ENCODE measurements at places on chromosomes 2 and 18.

GRCh38 chr2:5227062-5227699, 465.0 kb upstream of the SOX11 start:
- no peak for DNase-seq

- no peak for DNase-seq
These were observed 167.2 kb downstream of the HDAC4 start for GRCh38 chr2:239233576-239233975.

DNA sequence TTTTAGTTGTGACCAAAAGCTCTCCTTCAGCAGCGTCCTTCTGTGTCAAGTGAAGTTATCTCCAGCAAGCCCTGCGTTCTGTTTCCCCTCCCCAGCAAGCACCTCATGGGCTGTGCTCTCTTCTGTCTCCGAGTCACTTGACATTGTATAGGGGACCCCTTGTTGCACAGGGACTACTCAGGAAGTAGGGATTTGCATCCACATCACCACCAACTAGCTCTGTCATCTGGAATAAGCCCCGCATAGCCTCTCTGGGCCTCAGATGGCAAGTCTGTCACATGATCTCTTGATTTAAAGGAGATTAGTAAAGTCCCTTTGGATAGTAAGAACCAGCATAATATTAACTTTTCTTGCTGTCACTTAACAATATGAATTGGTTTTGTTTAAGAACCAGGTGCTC, 32.0 kb upstream of the STPG4 start:
- no peak for DNase-seq

- DNase-seq, result no peak
These were observed 127.8 kb downstream of the TRIM43 start for GRCh38 chr2:95719473-95720060.

GRCh38 chr2:120428748-120429147, 82.8 kb downstream of the INHBB start:
- DNase-seq, result no peak

GRCh38 chr2:204156456-204156855, 219.9 kb downstream of the ICOS start:
- no peak for DNase-seq

DNA sequence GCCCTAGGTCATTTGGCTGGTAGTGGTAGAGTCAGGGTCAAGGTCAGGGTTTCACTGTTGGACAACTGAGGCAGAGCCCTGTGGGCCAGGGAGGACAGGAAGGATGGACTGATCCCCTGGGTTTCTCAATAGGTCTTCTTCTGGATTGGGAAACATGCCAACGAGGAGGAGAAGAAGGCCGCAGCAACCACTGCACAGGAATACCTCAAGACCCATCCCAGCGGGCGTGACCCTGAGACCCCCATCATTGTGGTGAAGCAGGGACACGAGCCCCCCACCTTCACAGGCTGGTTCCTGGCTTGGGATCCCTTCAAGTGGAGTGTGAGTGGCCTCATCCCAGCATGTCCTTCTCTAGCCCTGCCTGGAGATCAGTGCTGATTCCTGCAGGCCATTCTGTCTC, 18.1 kb downstream of the VIL1 start:
- no peak for DNase-seq

DNA sequence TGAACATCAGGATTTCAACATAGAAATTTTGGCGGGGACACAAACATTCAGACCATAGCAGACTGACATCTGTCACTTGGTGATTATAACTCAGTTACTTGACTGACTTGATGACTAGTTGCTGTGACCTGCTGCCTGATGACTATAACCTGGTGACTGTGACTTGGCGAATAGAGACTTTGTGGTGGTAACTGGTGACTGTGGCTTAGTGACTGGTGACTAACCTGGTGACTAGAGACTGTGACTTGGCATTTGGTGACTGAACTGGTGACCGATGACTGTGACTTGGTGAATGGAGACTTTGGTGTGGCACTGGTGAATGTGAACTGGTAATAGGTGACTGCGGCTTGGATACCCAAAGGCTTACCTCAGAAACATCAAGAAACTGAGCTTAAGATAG, 563.1 kb upstream of the FAM98A start:
- no peak for DNase-seq

DNA sequence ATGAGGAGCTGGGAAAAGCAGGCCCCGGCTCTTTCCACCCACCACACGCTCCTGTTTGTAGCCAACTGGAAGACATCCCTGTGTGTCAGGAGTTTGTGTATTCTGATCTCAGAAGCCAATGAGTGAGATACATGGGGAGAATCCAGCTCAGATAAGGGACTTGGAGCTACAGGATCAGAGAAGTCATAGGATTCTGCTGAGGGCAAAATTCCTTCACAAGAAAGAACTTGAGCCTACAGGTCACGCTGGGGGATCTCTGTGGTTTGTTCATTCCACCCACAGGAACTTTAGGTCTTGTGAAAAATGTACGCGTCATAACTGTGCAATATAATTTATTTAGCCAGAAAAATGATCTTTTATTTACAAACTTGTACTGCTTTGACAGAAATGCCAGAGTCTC, 80.1 kb upstream of the SMIM21 start:
- DNase-seq, result no peak

DNA sequence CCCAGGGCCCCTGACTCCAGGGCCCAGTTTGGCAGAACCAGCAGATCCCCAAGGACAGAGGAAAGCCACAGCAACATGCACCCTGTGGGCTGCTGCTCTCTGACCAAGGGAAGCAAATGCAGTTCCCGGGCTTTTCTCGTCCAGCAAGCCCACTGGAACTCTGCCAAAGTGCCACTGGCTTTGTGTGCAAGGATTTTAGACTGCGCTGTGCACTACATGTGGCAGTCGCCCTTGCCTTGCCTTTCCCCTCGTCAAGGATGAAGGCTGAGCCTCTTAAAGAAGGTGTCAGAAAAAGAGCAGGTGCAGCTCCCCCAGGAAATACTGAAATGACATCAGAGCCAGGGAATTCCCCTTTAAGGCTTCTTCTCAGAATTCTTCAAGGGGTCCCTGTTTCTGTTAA, 199.2 kb downstream of the TFCP2L1 start:
- no peak for DNase-seq

DNA sequence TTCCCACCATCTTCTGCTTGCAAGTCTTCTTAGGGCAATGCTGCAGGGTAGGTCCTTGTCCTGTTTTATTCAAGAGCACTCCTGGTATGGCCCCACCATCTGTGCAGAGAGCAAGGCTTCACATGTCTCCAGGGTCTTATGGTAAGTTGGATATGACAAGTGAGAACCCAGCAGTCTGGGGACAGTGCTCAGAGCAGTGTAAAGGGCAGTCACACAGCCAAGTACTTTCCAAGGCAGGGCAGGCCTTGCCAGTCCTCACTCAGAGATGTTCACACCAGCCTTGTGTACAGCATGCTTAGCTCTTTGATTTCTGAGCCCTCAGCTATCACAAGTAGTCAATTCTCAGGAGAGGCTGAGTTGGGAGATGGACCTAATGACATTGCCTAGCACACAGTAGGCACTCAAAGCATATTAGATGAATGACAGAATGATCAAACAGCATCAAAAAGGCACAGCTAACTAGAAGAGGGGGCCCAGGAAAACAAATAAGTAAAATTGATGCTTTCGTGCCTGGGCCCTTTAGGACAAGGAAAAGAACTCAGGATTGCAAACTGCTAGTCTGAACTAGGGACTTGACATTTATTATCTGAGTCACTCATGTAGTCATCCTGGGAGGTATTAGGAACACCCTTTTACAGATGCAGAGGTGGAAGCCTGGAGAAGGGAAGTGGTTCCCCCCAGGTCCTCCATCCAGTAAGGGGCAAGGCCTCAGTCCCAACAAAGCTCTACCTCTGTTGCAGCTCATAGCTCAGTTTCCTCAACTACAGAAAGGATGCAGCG, 86.7 kb upstream of the CTAGE1 start:
- no peak for DNase-seq

- DNase-seq, result no peak
These were observed 12.0 kb upstream of the ATP6V1C2 start for GRCh38 chr2:10709290-10709939.

GRCh38 chr2:233185963-233186362, 65.5 kb upstream of the ATG16L1 start:
- DNase-seq, result no peak

DNA sequence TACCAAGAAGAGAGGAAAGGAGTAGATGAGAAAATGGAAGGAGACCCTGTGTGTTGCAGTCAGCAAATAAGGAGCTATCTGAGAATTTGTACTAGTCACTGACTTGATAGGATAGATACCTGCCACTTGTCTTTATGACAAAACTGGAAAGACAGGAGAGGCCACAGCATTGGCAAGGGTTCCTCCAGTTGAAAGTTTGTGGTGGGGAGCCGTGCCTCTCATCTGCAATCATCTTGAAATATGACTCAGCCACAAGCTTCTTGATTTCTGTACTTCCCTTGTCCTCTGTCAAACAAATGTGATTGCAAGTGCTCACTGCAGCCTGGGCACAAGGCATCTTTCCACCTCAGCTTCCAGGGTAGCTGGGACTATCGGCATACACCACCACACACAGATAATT, 99.1 kb downstream of the GREB1L start:
- no peak for DNase-seq

- no peak for DNase-seq
These were observed 171.8 kb upstream of the KLHL29 start for GRCh38 chr2:23213196-23213595.

- no peak for DNase-seq
These were observed 670 bp downstream of the KCNIP3 start for GRCh38 chr2:95297639-95298395.

Measured in NCI-H2081 treated with DMSO at 0.1 percent for 48 hours (cell line).